Brain (organoid and tissue), 16 donors: ENCODE measurements at places on chromosomes 3 and 15. TPM values are rescaled to one million over a fixed set of nuclear protein-coding genes. Genes with fewer than 3 reads are reported as not detected.

FAM43A gene
- 3.8 TPM for polyA plus RNA-seq

DENND4A gene
- polyA plus RNA-seq, result 7.9 TPM

DNA sequence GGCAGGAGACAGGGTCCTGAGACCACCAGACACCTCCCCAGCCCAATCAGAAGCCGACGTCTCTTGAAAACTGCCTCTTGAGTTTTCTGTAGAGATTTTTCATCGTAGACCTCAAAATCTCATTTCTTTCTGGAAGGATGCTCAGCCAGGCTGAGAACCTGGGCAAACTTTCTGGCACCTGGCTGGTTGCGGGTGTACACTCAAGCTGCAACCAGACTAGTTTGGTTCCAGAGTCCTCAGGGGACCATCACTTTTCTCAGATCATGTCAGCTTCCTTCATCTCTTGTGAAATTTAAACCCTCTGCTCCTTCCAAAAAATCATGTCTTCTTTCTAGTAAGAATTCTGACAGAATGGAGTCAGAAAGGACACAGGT is 45.1 kb downstream of the CMTM7 start:
- DNase-seq, result no peak

- no peak for DNase-seq
Observed at GRCh38 chr3:133188996-133189395, 150.8 kb downstream of the TMEM108 start.

DNA sequence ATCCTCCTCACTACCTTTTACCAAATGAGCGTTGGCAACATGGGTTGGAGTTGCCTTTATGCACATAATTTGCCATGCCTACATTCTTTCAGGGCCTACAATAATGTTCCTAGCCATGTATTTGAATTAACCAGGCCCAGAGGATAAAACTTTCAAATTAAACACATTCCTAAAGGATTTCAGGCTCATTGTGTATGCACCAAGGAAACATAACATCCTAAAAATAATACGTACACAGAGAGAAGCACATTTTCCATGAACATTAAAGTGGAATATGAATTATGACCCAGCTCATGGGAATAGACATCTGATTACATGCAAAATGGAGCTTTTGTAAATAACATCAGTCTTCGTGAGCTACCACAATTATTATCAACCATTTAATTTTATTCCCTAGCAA is 203.3 kb downstream of the RORA start:
- no peak for DNase-seq
